Activated naive CD8-positive, alpha-beta T cell treated with anti-CD3 and anti-CD28 coated beads, Interleukin-2, amount 10 ng/mL, durations not matched to agents 7 days and 5 days (primary cell): ENCODE measurements at places on chromosomes 6 and 20.

DNA sequence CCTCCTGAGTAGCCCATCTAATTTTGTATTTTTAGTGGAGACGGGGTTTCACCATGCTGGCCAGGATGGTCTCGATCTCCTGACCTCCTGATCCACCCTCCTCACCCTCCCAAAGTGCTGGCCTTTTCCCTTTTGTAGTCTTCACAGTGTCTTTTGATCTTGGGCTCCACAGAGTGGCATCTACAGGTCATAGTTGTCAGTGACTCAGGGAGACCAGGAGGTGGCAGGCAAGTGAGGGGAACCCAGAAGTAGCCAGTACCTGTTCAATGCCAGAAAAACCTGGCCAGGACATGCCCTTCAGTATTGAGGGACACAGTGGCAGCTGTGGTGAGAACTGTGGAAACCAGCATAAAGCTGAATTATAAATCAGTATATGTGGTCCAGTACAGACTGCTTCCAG lies 19.6 kb downstream of the RPP21 start:
- no peak for DNase-seq

- DNase-seq: no peak
These were observed 98.9 kb upstream of the ZNF217 start for GRCh38 chr20:53692465-53693067.

DNA sequence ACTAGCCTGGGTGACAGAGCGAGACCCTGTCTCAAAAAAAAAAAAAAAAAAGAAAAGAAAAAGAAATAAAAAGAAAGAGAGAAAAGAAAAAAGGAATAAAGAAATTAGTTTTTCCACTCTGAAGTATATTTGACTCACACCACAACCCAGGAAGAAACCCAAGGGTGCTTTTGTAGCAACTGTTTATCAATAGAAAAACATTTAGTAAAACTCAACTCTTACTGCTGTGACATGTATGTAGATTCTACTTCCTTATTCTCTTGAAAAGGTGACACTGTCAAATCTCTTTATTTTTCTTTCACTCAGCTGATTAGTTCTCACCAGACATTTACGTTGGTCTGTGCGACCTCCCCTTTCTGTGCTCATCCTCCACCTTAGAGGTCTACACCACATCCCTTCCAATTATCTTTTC lies 99.9 kb upstream of the SHLD1 start:
- no peak for DNase-seq

GRCh38 chr20:33753143-33753542 lies 21.3 kb downstream of the ZNF341 start:
- DNase-seq: no peak

GRCh38 chr6:152146385-152146784 lies 338.9 kb downstream of the ESR1 start:
- no peak for DNase-seq

- DNase-seq: no peak
These were observed 54.4 kb downstream of the KIZ start for GRCh38 chr20:21180248-21180647.

- DNase-seq: no peak
These were observed 105.9 kb downstream of the ADGRB3 start for GRCh38 chr6:68740828-68741500.
